ENCODE measurements at places on chromosomes 1 and 21.

DNA sequence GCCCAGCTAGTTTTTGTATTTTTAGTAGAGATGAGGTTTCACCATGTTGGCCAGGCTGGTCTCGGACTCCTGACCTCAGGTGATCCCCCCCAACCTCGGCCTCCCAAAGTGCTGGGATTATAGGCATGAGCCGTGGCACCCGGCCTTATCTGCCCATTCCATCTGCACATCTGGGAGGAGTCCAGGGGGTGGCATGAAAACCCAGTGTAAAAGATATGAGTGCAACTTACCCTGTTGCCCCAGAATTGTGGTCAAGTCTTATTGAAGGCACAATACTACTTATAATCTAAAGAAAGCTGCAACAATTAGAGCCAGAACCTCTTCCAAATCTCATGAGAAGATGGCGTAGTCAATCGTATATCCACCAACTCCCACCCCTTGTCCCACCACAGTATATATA is 18.4 kb downstream of the CTXND2 start:
- no peak for DNase-seq

DNA sequence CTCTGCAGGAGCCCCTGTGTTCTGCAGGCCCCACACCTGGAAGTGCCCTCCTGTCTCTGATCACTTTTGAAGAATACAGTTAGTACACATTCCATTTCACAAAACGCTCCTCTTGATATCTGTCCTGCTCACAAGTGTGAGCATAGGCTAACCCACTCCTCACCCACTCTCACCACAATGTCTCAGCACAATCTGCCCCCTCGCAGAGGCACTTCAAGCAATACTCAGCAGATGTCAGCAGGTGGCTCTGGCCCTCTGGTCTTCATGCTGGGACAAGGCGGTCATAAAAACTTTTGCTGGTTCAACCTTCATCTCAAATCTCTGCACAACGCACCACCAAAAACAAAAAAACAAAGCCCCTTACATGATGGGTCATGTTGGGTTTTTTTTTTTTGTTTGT is 671.2 kb downstream of the MATN1 start:
- no peak for DNase-seq

- DNase-seq, result peak; percentile 52
Observed at GRCh38 chr1:116855191-116855619, 54.5 kb upstream of the PTGFRN start.

DNA sequence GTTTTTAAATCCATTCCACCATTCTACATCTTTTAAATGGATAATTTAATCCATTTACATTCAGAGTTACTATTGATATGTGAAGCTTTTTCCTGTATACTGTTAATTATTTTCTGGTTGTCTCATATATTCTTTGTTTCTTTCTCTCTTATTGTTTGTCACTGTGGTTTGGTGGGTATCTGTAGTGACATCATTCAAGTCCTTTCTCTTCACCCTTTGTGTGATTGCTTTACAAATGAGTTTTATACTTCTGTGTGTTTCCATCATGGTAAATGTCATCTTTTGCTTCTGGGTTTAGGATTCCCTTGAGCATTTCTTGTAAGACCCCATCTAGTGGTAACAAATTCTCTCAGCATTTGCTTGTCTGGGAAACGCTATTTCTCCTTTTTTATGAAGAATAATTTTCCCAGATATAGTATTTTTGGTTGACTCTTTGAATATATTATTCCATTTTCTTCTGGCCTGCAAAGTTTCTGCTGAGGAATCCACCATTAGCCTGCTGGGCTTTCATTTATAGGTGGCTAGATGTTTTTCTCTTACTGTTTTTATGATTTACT is 10.2 kb downstream of the LY9 start:
- DNase-seq, result no peak

GRCh38 chr1:25523542-25523941 is 19.9 kb upstream of the LDLRAP1 start:
- DNase-seq, result no peak

DNA sequence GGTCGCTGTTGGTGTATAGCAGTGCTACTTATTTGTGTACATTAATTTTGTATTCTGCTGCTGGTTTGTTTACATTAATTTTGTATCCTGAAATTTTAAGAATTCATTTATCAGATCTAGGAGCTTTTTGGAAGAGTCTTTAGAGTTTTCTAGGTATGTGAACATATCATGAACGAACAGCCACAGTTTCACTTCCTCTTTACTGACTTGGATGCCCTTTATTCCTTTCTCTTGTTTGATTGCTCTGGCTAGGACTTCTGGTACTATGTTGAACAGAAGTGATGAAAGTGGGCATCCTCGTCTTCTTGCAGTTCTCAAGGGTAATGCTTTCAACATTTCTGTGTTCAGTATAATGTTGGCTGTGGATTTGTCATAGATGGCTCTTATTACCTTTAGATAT is 1757.9 kb downstream of the BRINP3 start:
- no peak for DNase-seq

DNA sequence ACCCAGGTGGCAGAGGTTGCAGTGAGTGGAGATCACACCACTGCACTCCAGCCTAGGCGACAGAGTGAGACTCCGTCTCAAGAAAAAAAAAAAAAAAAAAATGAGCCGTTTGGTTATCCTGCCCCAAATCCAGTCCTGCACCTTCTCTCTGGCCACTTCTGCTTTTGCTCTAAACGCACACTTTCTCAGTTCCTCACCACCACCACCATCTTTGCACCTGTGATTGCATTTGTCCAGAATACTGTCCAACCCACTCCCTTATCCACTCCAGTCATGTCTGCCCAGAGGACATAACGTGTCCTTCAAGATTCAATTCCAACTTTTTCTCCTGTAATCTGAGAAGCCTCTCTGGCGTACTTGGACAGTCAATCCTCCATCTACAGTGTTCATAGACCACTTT is 2.2 kb upstream of the NEK2 start:
- DNase-seq, result no peak

DNA sequence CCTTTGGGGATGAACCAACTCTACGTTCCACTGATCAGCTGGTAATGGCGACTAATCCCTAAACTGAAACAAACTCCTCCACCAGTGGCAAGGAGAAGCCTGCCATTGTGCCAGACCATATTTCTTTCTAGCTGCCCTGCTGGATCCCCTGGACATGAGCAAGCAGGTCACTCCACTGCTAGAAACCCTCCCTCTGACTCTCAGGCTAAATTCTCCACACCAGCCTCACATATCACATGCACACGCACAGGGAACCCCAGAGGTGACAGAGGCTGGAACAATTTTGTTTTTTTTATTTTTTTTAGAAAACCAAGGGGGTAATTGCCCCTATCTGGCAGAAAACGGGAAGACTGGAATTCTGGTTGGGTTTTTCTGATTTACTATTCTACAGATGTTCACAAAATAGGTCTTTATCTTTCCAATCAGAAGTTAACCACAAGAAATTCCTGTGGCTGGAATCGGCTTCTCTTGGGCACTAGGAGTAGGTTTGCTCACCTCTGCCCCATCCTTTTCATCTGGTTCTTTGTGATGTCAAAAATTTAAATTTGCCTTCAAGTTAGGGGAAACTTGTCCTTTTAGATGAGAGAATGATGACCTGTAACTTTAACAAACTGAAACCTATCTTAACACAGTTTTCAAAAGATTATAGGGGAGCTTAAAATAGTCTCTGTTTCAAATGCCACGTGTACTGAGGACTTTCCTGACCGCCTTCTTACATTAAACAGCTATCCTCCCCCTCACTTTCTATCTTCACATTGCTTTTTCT is 258.1 kb downstream of the SDCCAG8 start:
- peak; percentile 61 for DNase-seq

- no peak for DNase-seq
Observed at GRCh38 chr1:225435487-225435886, 7.6 kb upstream of the LBR start.

DNA sequence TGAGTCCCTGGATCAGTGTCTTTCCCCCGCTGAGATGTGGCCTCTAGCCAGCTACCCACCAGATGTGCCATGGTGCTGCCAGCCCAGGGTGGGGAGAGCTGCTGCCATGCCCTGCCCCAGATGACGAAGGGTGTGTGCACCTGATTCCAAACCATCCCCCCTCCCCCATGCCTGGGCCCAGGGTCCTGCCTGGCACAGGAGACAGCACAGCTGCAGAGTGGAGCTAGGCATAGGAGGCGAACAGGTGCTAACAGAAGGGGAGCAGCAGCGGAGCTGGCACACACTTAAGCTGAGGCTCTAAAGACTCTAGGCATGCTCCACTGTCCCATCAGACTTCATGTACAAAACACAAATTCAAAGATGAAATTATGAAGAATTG is 9.0 kb upstream of the LDLRAP1 start:
- DNase-seq, result no peak

GRCh38 chr1:14726606-14727005 is 128.1 kb downstream of the KAZN start:
- no peak for DNase-seq

All from AG10803 (cell line).